Dermis lymphatic vessel endothelial cell (primary cell): ENCODE measurements at places on chromosomes 4 and X. TPM values are rescaled to one million over a fixed set of nuclear protein-coding genes. Genes with fewer than 3 reads are reported as not detected.

The TNMD gene
- total RNA-seq: not detected in 2 replicates

The ZBTB49 gene
- 2.2 and 3.0 TPM in 2 replicates for total RNA-seq

The MAGEE2 gene
- not detected in 2 replicates for total RNA-seq

The PPP4R3C gene
- total RNA-seq: not detected in 2 replicates

The CAPN6 gene
- not detected in 2 replicates for total RNA-seq

The MTNR1A gene
- not detected in 2 replicates for total RNA-seq

The HPRT1 gene
- 9.6 and 12.4 TPM in 2 replicates for total RNA-seq

The PWWP3B gene
- not detected in 2 replicates for total RNA-seq

The FAM53A gene
- 0.65 and 2.1 TPM in 2 replicates for total RNA-seq

The RAB41 gene
- not detected in 2 replicates for total RNA-seq

The GLRB gene
- 6.0 and 19.3 TPM in 2 replicates for total RNA-seq

The PAGE2B gene
- not detected in 2 replicates for total RNA-seq

The NMU gene
- 0.17 TPM in 1 of 2 replicates, not detected in the other for total RNA-seq

The ART3 gene
- total RNA-seq: not detected in 2 replicates

The SSX2 gene
- total RNA-seq: not detected in 2 replicates

The HSD17B13 gene
- under 0.01 and 0.09 TPM in 2 replicates for total RNA-seq

The LDB2 gene
- 642 and 722 TPM in 2 replicates for total RNA-seq

The SLC9B1 gene
- total RNA-seq: 0.33 and 0.43 TPM in 2 replicates

The RPA4 gene
- total RNA-seq: 0.86 and 1.4 TPM in 2 replicates

The KCNE5 gene
- total RNA-seq: 0.09 TPM in 1 of 2 replicates, not detected in the other

The F11 gene
- not detected in 2 replicates for total RNA-seq

The GAGE13 gene
- total RNA-seq: not detected in 2 replicates

The ADGRG4 gene
- total RNA-seq: not detected in 2 replicates

The NR3C2 gene
- 6.8 and 7.6 TPM in 2 replicates for total RNA-seq

The HSFX2 gene
- total RNA-seq: 0.26 TPM in 1 of 2 replicates, not detected in the other

The TLR10 gene
- total RNA-seq: not detected in 2 replicates

The GPR82 gene
- not detected in 2 replicates for total RNA-seq
